Bronchial epithelial cell (primary cell): ENCODE measurements at places on chromosomes 13 and 19.

GRCh38 chr19:50896591-50897190 lies 14.5 kb downstream of the KLK4 start:
- DNase-seq, result peak; percentile 85

- DNase-seq, result peak; percentile 50
Observed at GRCh38 chr19:44050740-44051649, 841 bp upstream of the ZNF223 start.

DNA sequence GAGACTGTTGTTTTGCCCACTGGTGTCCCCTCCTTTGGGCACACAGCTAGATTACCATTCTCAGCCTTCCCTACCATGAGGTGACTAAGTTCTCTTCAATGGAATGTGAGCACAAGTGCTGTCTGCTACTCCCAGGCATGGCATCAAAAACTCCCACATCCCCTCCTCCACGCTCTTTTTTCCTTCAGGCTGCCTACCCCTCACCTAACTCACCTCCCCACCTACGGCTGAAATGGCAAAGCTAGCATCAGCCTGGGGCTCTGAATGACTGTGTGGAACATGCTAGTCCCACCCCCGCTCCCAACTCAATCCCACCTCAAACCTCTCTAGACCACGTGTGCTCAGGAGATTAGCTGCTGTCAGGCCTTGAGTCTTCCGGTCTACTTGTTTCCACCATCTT lies 512.2 kb downstream of the DIAPH3 start:
- DNase-seq, result no peak

DNA sequence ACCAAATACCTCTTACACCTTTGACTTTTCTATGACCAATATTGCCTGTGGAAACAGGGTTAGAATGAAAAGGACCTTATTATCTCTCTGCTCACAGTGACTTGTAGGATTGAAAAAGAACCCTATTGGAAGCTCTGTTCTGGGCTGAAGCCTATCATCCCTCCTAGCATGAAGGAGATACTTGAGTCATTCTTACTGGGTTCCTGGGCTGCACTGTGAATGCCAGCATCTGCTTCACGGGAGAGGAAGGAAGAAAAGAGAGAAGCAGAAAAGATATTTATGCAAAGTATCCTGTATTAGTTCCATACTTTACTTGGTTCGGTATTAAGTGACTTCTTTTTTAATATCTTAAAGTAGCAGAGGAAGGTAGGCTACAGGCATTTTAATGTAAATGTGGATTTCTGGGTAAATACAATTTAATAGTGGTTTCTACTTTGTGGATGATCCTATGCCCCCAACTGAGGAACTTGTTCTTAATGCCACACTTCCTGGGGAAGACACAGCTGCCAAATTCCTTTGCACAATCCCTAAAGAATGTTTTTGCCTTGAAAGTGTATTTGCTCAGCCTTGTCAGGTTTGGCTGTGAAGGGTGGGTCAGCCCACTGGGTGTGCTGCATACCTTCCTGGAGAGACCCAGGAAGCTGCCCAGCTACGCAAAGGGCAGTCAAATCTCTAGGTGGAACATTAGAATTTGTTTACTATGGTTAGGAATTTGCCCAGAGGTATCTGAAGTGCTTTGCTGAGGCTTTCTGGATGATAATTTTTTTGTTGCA lies 13.7 kb upstream of the SCEL start:
- peak; percentile 85 for DNase-seq

GRCh38 chr13:48556817-48557216 lies 23.9 kb upstream of the RCBTB2 start:
- no peak for DNase-seq

DNA sequence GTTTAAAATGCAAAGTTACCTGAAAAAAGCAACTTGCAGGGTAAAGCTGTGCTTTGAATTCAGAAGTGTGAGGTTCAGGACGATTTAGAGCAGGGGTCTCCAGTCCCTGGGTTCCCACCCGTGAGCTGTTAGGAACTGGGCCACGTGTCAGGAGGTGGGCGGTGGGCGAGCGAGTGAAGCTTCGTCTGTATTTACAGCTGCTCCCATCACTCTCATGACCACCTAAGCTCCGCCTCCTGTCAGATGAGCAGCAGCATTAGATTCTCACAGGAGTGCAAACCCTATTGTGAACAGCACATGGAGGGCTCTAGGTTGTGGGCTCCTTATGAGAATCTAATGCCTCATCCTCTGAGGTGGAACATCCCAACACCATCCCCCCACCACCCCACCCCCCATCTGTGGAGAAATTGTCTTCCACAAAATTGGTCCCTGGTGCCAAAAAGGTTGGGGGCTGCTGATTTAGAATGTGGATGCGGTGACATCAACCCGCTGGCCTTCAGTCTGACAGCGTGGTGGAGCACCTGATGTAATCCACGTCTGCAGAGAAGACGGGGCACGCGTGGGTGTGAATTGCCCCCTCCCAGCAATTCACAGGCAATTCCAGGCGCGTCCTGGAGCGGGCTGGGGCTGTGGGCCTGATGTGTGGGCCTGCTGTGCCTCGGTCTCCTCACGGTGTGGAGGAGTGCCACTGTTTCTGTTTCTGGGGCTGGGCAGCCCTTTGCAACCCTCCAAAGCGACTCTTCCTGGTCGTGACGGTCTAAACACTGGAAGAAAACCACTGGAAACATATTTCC lies 214.0 kb upstream of the SOX1 start:
- DNase-seq, result no peak

DNA sequence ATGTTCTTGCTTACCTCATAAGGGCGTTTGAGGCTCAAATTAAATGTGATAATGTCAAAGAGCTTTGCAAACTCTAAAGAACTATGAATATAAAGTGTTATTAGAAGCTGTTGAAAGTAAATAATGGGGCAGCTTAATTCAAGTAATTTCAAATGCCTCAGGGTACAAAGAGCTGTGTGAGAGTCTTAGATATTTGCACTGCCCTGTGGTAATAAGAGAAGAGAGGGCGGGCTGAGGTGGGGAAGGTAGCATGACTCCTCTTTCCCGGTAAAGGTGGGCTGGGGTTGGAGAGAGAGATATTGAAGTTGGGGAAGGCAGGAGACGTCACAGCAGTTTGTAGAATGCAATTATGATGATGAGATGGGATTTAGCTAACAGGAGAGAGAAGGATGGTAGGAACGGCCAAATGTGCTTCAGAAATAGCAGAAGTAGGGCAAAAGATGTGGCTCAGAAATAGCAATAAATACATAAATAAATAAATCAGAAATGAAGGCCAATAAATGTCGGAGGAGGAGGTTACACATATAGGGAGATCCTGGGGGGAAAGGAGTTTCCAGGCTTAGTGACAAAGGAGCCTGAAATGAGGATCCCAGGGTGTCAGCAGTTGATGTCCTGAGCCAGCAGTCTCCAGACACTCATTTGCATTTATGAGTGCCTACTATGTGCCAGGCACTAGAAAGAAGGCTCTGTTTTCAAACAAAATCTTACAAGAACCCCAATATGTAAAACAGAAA lies 35.7 kb upstream of the RCBTB2 start:
- DNase-seq, result no peak

DNA sequence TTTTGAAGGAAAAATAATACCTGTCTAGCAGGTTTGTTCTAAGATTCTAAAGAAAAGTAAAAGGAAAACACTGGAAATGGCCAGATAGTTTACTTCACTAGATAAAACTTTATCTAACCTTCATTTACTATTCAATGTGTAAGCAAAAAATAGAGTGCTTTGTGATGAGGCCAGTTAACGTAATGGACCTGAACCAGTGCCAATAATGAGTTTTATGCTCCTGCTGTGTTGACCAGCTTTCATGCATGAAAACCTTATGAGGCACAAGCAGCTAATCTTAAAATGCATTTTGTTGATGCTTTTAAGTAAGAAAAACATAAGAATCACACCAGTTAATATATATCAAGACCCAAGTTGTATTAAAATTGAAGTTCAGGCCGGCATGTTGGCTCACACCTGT lies 617.2 kb upstream of the GPC6 start:
- no peak for DNase-seq

DNA sequence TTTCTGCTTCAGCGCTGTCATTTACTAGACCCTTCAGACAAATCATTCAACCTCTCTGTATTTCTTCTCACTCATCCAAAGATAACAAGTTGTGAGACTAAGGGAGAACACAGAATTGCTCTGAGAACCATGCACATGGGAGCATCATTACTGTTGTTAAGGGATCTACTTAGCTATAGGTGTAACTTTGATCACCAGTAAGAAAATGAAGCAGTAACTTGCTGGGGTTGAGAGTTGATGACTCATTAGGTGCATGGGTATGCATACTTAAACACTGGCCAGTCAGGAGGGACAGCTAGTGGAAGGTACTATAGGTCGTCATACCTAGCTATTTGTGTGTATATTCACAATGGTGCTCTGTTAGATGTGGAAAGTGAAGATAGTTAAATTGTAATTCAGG lies 61.5 kb downstream of the B3GLCT start:
- peak; percentile 29 for DNase-seq

GRCh38 chr19:33399745-33400681 lies 26.5 kb downstream of the CEBPG start:
- no peak for DNase-seq

GRCh38 chr13:50518781-50519201 lies 324.7 kb downstream of the DLEU7 start:
- DNase-seq, result no peak

DNA sequence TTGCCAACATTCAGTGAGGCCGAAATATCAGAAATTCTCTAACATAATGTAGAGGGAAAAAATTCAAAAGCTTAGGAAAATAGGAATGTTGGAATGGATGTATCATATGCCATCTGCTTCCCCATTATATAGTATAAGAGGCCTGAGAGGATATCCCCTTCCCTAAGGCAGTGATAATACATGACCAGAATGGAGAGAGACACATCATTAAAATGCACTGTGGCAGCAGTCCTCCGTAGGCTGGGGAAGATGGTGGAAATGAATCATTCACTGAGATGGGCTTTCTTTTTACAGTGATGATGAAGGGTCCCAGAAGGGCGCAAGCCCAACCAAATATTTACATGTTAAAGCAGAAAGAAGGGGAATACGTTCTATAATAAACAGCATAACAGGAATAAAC lies 799.1 kb upstream of the SPRY2 start:
- no peak for DNase-seq

DNA sequence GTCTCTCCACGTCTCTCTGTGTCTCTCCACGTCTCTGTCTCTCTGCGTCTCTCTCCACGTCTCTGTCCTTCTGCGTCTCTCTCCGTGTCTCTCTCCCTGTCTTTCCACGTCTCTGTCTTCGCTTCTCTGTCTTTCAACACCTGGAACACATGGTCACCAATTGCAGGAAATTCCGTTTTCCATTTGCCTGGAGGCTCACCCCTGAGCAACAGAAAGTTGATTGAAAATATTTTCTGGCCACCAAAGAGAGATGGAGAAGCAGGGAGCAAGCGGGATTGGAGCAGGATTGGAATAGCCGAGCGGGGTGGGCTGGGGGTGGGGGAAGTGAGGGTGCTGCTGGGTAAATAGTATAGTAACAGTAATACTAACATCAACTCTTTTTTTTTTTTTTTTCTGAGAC lies 1.7 kb downstream of the KANK2 start:
- DNase-seq, result no peak

GRCh38 chr13:51618626-51619025 lies 34.4 kb downstream of the WDFY2 start:
- no peak for DNase-seq

DNA sequence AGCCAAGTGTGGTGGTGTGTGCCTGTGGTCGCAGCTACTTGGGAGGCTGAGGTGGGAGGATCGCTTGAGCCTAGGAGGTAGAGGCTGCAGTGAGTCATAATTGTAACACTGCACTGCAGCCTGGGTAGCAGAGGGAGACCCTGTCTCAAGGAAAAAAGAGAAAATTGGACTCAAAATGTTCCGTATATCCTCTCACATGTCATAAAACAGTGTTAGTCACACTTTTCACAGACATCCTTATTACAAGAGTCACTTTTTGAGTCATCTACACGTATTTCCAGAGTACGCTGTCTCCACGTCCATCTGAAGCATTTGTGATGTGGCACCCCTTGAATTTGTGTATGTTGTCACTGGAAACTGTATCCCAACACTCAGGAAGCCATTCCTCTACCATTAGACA lies 133.0 kb downstream of the SIPA1L3 start:
- peak; percentile 68 for DNase-seq
